ENCODE measurements at places on chromosomes 1 and 21.

GRCh38 chr1:155245163-155245524 lies 10.1 kb downstream of the ENTREP3 start:
- DNase-seq: no peak

GRCh38 chr1:218362418-218363076 lies 17.4 kb downstream of the TGFB2 start:
- DNase-seq: no peak

DNA sequence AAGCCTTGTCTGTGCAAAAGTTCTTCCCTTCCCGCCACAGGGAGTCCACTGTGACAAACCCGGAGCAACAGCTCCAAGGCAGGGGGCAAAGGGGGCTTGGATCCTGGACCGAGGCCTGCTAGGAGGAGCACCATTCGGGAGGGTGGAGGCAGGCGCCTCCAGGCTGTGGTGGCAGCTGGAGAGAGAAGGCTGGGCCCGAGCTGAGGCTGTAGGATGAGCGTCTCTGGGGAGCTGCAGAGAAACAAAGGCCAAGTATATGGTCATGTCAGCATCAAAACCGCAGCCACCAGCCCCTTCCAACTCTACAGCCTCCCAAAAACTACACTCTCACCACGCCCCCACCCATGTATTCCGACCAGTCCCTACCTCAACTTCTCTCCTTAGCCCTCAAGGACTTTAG lies 579 bp downstream of the SH3BP5L start:
- DNase-seq: no peak

DNA sequence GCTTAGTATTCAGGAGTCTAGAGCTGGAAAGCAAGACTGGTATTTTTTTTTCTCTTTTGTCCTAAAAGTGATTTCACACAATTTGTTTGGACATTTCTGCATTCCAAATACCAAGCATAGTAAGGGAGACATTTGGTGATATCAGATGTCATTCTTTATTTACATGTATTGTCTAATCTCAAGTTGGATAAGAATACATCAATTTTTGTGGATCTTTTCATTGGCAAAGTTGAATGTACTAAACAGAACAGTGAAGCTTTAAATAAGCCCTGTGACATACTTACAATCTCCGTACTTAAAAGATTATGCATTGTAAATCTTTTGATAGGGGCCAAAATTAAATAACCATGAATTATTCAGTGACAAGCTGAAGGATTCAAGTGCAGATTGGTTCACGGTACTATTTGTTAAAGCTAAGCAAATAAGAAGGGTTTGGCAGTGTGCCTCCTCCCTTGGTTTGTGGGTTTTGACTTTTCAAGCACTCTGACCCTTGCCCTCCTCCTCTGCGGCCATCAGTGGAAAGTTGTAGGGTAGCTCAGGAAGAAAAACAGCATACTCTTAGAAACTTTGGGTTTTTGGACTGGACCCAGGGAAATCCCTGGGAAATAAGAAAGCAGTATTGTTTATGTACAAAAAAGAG lies 663.7 kb downstream of the ADGRL2 start:
- DNase-seq: no peak

- DNase-seq: peak; percentile 48
Observed at GRCh38 chr1:11156963-11157362, 32.2 kb upstream of the ANGPTL7 start.

- no peak for DNase-seq
Observed at GRCh38 chr1:147089457-147089856, 82.8 kb downstream of the PRKAB2 start.

DNA sequence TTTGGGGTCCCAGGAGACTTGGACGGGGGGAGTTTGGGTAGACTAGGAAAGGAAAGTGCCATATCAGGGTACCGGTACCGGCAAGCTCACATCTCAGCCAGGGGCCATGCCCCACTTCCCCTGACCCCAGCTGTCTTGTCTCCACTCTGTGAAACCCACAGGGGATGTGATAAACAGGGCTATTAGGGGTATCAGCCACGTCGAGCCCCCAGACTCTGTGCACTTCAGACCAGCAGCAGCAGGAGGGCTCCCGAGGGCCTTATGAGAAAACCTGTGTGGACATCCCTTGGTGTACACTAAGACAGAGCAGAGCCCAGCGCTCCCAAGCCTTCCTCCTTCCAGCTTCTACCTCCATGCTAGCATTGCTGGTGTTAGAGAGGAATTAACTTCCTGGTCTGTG lies 46.3 kb downstream of the TNNT2 start:
- DNase-seq: no peak

DNA sequence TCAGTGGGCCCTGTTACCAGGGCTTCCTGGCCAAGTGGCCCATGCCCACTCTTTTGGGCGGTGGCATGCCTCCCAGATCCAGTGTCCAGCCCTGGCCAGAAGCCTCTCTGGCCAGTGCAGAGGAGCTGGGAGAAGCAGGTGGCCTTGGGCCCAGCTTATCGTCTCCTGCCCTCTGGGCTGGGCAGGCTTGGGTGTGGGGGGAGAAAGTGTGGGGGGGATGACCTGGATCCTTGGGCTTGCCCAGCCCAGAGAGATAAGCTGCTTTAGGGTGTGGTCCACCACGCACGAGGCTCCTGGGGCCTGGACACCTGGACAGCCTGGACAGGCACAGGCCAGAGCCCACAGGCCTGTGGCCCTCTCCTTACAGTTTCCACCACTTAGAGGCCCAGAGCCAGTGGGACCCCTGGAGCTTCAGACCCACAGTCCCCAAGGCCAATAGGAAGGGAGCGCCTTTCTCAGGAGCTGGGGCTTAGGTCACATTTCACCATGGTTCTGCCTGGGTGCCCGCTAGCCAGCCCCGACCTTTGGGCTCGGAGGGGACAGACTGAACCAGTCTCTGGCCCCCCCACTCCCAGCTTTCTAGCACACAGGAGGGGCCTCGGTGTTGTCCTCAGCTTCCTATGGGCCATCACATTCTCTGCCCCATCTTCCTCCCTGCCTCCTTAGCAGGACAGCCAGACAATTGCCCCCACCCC lies 1.8 kb downstream of the ESPN start:
- no peak for DNase-seq

DNA sequence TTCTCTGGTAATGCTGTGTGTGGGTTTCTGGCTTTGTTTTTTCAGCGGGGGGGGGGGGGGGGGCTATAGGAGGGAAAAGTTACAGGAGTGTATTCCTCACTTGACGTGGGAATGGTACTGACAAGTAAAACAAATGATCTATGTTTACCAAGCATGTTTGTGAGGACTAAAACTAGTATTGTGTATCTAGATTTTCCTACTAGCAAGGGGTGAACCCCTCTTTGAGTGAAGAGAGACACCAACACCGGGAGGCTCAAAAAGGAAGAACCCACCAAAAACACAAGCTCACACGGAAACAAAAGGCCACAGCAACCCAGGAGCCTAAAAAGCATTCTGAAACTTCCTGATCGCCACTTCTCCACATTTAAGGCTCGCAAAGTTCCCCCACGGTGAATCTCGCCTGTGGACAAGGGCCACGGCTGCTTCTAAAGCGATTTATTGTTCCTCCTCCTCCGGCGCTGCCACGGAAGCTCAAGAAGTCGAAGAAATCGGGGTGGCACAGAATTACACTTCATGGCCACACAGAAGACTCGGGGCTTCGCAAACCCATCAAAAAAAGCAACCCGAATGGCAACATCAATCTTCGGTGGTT lies 703 bp downstream of the PUM1 start:
- DNase-seq: no peak

- DNase-seq: no peak
Observed at GRCh38 chr1:206464456-206464964, 5.8 kb upstream of the IKBKE start.

DNA sequence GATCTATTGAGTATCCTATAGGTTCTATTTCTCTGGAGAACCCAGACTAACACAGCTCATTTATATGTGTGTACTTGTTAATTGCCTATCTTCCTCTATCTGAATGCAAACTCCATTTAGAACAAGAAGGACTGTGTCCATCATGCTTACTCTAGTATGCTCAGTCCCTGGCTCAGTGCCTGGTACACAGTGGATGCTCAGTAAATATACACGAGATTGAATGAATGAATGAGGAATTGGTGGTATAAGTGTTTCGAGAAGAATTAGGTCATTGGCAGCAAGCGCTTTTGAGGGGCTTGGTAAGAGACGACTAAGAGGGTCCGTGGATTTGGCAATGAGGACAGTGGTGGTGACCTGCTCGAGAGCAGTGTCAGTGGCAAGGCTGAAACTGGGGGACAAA lies 112.5 kb downstream of the CSMD2 start:
- DNase-seq: no peak

GRCh38 chr1:24465638-24466037 lies 37.0 kb upstream of the RCAN3 start:
- DNase-seq: no peak

DNA sequence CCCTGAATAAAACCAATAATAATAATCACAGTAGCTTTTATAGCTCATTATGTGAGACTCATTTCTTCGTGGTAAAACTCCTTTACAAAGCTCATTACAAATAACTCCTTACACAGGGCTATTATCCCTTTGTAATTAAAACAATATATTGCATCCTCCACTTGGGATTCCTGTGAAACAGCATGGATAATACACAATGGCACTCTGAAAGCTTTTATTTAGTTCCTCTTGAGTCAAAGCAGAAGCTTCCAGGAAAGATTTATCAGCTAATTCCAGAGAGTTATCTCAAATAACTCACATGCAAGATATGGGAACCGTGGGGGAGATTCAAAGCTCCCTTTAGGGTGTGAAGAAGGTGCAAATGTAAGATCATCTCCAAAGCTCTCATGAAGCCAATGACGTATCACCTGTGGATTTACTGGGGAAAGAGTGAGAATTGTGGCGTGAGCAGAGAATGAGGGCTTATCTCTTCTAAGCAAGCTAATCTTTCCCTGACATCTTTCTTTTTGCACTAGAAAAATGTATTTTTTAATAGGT lies 60.4 kb upstream of the GJA5 start:
- DNase-seq: no peak

- DNase-seq: no peak
Observed at GRCh38 chr1:40266786-40267535, 8.9 kb downstream of the ZMPSTE24 start.

DNA sequence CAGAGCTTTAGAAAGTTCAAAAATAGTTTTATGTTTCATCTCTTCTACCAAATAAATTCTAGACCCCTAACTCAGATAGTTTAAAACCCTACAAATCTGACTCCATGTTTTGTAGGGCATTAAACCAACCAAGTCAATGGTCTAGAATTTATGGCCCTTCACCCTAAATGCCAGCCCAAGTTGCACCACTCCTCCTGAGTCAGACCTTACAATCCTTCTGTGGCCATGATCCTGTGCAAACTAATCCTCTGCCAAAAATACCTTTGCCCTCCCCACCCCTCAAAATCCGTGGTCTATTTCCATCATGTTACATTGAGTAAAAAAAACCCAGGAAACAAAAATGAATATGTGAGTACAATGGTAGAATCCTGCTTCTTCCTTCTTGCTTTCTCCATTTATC lies 179.3 kb downstream of the NR5A2 start:
- no peak for DNase-seq

DNA sequence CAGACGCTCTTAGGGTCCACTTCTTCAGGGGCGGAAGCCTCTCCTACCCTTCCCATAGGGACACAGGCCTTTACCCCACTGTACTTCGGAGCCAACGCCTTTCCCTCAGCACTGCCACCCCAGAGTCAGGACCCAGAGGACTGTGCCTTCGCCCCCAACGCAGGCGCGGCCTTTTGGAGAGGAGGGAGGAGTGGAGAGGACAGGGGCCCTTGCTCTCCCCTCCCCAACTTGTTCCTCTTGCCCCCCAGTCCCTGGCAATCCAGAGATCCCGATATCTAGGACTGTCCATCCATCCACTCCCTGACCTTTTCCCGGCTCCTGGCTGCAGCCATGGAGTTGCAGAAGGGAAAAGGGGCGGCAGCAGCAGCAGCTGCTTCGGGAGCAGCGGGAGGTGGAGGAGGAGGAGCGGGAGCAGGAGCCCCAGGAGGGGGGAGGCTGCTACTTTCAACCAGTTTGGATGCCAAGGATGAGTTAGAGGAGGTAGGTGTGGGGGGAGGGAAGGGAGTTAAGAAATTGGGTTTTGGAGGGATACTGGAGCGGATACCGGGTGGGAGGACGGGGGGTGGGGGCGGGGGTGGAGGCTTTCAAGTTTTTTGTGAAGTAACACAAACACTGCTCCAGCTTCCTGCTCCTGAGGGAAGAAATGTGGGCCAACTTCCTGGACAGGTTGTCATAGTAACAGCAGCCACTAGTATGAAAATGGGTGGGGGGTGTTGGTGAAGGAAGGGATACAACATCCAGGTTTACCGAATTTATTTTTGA lies 636 bp downstream of the INTS3 start:
- peak; percentile 29 for DNase-seq
